Kidney (tissue), 22 donors: ENCODE measurements at places on chromosomes 11 and 22.

- DNase-seq: no peak
Observed at GRCh38 chr22:25827415-25827814, 85.4 kb downstream of the MYO18B start.

DNA sequence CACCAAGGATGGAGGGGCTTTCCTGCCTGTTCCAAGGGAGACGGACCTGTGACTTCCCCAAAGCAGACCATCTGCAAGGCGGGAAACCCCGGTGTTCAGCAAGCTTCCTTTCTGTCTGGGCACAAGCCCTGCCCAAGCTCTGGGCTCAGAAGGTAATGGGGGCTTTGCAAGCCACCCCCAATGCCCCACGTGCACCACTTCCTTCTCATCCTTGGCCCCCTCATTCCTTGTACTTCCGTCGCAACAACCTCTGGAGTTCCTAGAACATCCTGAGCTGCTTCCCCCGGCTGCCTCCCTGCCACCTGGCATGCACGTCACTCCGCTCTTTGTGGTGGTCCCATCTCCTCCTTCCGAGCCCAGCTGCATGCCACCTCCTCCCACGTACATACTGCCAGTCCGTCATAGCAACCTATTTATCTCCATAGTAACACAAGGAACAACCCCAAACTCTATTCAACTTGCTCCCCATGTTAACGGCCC is 3.9 kb downstream of the MYEOV start:
- no peak for DNase-seq

DNA sequence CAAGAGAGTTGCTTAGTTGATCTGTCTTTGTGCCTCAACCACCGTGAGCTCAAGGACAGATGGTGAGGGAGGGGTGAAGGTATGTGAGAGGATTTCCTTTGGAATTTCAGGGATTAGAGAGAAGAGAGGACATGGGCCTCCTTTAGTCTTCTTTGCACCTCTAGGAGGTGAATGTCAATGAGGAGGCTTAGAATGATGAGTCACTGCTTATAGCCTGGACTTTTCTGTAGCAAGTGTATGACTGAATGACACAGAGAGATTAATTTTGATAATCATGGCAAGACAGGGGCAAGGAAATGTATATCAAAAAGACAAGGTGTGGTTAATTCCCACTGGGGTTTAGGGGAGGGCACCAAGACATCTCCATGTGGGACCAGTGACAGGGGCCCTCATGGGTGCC is 947.3 kb upstream of the TENM4 start:
- no peak for DNase-seq

DNA sequence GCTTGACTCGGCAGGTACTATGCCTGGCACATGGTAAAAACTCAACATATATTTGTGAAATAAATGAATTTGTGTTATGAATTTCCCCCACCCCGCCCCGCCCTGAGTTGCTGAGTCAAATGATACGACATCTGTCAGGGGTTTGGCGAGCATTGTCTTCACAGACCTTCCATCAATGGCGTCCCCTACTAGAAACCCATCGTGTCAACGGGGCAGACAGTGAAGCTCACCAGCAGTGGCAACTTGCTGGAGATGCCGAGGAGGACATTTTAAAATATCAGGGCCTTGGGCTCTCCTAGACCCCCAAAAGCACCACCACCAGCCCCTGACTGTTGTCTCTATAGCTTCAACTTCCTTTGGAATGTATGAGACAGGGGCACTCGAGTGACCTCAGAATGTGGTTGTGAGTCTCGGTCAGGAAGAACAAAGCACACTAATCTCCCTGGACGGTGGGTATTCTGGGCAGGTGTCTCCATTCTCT is 761 bp upstream of the NXF1 start:
- DNase-seq: peak; percentile 20

DNA sequence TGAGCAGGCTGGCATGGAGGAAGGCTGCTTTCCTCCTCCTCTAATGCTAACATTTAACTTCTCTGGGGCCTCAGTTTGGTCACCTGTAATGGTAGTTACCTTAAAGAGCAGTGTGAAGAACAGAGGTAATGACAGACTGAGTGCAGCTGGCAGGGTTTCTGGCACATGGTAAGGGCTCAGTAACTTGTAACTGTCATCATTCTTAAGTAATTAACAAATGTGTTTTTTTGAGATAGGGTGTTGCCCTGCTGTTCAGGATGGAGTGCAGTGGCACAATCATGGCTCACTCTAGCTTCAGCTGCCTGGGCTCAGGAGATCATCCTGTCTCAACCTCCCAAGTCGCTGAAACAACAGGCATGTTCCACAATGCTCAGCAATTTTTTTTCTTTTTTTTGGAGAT is 242.0 kb upstream of the SYN3 start:
- no peak for DNase-seq

DNA sequence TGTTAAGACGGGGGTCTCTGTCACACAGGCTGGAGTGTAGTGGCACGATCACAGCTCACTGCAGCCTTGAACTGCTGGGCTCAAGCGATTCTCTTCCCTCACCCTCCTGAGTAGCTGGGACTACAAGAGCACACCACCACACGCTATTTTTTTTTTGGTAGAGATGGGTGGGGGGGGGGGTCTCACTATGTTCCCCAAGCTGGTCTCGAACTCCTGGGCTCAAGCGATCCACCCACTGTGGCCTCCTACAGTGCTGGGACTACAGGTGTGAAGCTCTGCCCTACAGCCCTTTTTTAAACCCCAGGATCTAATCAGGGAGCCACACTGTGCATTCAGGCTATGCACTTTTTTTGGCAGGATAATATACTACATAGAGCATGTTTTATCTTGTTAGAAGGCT is 1.4 kb upstream of the DHCR7 start:
- peak; percentile 33 for DNase-seq

DNA sequence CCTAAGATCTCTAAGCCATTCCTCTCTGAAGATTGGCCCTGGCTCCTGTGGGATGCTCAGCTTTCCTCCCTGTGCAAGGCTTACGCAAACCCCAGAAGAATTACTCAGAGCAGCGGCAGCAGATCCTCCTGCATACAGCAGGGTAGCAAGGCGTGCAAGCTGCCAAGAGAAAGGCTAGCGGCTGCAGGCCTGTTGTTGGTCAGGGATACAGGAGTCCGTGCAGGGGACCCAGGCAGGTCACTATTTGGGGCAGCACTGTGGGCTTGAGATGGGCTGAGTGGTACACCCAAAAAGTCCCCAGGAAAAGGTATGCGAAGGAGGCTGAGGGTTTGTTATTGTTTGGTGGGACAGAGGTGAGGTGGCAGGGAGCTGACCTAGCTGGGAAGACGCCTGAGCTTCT is 1.5 kb downstream of the GLB1L2 start:
- DNase-seq: no peak

GRCh38 chr11:112967082-112967481 is 5.9 kb downstream of the NCAM1 start:
- DNase-seq: no peak

DNA sequence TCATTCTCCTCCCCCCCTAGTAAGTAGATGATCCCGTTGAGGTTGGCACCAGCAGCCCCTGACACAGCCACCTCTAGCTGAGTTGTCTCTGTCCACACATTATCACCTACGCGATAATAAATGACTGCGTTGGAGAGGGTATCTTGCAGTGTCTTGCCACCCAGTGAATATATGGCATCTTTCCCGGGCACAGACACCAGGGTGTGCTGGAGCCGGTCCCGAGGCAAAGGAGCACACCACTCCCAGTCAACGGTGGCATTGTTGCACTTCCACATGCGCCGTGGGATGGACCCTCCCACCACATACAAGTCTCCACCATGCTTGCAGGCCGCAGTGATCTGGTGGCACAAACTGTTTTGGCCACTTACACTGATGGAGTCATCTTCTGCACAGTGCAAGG is 5.4 kb downstream of the KBTBD4 start:
- DNase-seq: no peak
